Peyer's patch (tissue), 4 donors: ENCODE measurements at places on chromosomes 2 and 18. TPM values are rescaled to one million over a fixed set of nuclear protein-coding genes. Genes with fewer than 3 reads are reported as not detected.
A peak's percentile ranks its signal among the peaks of the same experiment; 100 is the strongest.

GRCh38 chr18:49094136-49094535 lies 143.4 kb upstream of the SMAD7 start:
- no peak for DNase-seq

- no peak for DNase-seq
Observed at GRCh38 chr2:33494155-33494779, 17.8 kb downstream of the RASGRP3 start.

GRCh38 chr2:8289111-8289510 lies 392.7 kb upstream of the ID2 start:
- no peak for DNase-seq

GRCh38 chr2:99653433-99653832 lies 163.6 kb upstream of the REV1 start:
- DNase-seq, result no peak

DNA sequence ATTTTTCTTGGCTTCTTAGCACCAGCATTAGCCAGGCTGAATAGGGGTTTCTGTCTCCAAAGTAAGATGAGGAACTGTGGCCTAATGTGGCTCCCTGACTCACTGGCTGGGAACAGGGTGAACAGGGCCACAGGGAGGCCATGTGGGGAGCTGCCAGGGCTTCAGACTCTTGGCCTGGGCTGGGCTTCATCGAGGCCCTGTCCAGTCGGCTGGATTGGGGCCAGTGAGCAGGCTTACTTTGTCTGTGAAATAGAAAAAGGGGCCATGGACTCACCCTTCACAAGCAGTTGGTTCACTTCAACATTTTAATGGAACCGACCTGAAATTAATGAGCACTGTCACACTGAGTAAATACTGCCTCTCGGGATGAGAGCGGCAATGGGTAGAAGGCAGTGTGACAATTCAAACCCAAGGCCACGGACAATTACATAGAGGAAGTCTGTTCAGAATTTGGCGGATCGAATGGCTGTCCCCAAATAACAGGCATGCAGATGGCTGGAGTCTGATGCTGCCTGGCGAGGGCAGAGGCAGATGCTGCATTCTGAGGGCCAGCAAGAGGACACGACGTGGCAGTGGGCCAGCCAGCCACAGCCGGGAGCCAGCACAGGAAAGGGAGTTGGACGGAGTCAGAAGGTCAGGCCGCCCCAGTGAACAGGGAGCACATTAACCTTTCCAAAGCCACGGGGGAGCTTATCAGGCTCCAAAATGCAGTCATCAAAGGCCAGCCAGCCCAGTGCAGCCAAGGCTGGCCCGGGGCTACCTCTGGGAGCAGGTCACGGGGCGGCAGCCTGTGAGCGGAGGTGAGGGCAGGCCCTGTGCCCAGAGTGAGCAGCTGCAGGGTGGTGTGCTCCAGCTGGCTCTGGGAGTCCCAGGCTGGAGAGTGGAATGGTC lies 146.6 kb upstream of the REV1 start:
- no peak for DNase-seq

DNA sequence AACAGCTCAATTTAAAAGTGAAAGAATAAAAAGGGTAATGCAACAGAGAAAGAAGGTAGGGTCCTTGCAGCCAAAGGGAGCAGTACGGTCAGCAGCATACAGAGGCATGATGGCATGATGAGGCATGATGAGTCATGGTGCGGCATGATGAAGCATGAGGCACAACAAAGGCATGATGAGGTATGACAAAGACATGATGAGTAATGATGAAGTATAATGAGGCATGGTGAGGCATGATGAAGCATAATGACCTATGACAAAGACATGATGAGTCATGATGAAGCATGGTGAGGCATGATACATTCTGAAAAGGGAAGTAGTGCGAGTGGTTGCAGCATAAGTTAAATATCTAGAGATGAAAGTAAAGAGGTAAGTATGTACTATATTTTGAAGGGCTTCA lies 673.2 kb downstream of the TMEM182 start:
- no peak for DNase-seq

DNA sequence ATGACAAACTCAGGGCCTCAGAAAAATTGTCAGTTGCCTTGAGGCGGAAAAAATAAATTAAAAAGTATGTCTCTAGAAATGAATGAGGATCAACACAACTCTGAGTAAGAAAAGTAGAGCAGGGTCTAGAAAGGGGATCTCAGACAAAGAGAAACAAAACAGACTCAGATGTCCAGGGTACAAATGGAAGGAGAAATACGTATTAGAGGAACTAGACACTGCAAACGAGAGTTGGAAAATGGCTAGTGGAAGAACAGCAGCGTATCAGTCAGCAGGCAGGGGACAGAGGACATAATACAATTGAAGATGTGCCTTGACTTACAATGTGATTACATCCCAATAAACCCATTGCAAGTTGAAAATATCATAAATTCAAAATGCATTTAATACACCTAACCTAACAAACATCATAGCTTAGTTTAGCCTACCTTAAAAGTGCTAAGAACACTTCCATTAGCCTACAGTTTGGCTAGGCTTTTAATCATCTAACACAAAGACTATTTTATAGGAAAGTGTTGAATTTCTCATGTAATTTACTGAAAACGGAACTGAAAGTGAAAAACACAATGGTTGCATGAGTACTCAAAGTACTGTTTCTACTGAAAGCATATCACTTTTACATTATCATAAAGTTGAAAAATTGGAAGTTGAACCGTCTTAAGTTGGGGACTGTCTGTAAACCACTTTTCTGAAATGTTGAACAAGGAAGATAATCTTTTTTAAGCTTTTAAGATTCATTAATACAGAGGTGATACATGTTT lies 182.8 kb downstream of the NBAS start:
- DNase-seq, result no peak

GRCh38 chr18:57776767-57777166 lies 26.3 kb downstream of the ATP8B1 start:
- DNase-seq, result no peak

- DNase-seq, result no peak
Observed at GRCh38 chr2:215843579-215843978, 169.8 kb downstream of the MREG start.

- peak; percentile 88 for DNase-seq
Observed at GRCh38 chr2:112749755-112750559, 14.5 kb downstream of the CKAP2L start.

GRCh38 chr18:71352618-71353017 lies 1063.8 kb downstream of the SOCS6 start:
- DNase-seq, result no peak

- DNase-seq, result no peak
Observed at GRCh38 chr2:224410946-224411561, 9.1 kb upstream of the FAM124B start.

DNA sequence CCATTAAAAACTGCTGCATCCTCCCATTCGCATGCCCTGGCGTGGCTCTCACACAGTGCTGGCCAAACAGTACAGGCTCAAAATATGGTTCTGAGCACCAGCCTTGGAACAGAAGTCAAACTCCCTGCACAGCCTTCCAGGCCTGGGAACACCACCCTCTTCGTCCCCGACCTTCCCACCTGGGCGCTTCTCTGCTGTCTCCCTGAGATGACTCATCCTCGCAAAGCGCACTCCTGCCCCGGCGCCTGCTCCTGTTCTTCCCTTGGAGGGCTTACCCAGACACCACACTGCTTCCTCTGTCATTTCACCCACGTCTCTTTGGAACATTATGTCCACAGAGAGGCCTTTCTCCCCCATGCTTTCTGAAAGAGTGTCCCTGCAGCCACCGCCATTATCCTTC lies 172.7 kb downstream of the L3MBTL4 start:
- DNase-seq, result no peak

- no peak for DNase-seq
Observed at GRCh38 chr2:215260097-215260677, 51.7 kb upstream of the ATIC start.

- DNase-seq, result no peak
Observed at GRCh38 chr2:98020992-98021713, 25.4 kb upstream of the TMEM131 start.

GRCh38 chr2:128250229-128251025 lies 68.2 kb downstream of the HS6ST1 start:
- no peak for DNase-seq

Gene DOCK10
- 97.4 TPM for total RNA-seq

Gene OTOF
- 0.83 TPM for total RNA-seq

Gene GCKR
- not detected for total RNA-seq
